ENCODE measurements at places on chromosomes 6 and 20.

GRCh38 chr20:36547186-36548005 is 6.1 kb downstream of the MYL9 start:
- DNase-seq = no peak

GRCh38 chr6:47464052-47464451 is 13.5 kb upstream of the CD2AP start:
- DNase-seq = no peak

- no peak for DNase-seq
These were observed 33.1 kb upstream of the TMEM30A start for GRCh38 chr6:75317503-75318206.

DNA sequence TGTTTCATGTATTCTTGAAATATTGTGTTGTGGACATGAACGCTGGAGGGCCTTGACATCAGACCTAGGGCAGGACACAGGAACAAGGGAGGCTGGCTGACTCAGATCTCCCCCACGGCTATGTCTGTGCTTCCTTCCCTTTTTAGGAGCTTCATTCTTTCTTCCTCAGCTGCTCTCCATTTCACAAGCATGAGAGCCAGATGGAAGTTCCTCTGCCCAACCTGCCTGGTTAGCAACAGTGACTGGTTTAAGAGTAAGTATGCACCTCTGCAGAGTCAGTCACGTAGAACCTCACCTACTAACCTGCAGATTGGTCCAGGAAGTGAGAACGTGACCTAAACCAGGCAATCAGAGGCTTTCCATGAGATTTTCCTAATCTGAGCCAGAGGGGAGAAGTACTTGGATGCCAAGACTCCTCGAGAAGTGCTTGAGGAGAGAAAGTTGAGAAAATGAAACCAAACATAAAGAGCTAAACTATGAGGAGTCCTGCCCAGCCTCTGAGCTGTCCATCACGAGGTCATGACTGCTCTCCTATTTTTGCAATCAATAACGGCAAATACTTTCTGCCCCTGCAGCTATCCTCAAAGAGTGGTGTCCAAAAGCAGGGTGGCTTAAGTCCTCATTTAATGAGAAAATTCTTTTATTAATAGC is 465.2 kb upstream of the CITED2 start:
- DNase-seq = no peak

- no peak for DNase-seq
These were observed 474.7 kb upstream of the ADGRB3 start for GRCh38 chr6:68160348-68160747.

- no peak for DNase-seq
These were observed 63.3 kb upstream of the SLC2A12 start for GRCh38 chr6:134115715-134116074.

- no peak for DNase-seq
These were observed 413.7 kb upstream of the SULF2 start for GRCh38 chr20:48198929-48199451.
